IPS DF 6.9 (cell line): ENCODE measurements at places on chromosomes 6 and 20.

GRCh38 chr6:107818272-107818671 lies 5.8 kb downstream of the SCML4 start:
- peaks cover 3% of the 10 kb centered on the region; the same call in 1 of the 2 replicates for H3K4me1 ChIP-seq
- DNase-seq: no peak
- no peaks in the 10 kb centered on the region for H3K36me3 ChIP-seq
- H3K27ac ChIP-seq: no peak overlapping the region
- no peak overlapping the region for H3K4me3 ChIP-seq

DNA sequence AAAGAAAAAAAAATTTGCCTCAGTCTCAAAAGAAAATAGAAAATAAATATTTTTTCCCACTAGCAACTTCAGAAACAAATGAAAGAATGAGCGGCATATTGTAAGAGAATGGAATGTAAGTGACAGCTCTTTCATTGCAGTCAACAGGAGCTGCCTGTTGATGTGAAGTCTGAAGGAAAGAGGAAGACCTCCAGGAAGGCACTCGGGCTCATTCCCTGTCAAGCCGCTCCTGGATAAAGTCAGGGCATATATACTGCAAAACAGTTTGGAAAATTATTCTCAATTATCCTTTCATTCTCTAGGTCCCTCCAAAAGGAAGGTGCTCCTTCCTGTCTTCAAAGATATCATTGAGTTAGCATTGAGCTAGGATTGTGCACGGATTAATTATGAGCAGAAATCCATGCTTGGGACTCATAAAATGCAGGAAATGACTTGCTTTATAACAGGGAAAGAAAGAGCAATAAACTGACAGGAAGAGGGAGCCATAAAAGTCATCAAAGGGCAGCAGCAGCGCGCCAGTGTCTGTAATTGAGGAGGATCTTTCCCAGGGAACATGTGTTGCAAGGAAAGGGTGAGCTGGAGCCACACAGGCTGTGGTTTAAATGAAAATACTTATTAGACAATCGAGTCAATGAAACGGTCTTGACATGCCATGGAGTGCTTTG lies 218.2 kb downstream of the C6orf118 start:
- no peaks in the 10 kb centered on the region for H3K36me3 ChIP-seq
- H3K4me3 ChIP-seq: no peak overlapping the region
- no peaks in the 10 kb centered on the region for H3K27me3 ChIP-seq
- no peak for DNase-seq
- no peak overlapping the region for H3K27ac ChIP-seq

GRCh38 chr20:25626779-25627178 lies 3.0 kb upstream of the NANP start:
- no peak for DNase-seq
- H3K27ac ChIP-seq: no peak overlapping the region
- H3K4me1 ChIP-seq: peaks cover 5% of the 10 kb centered on the region; the same call in 1 of the 2 replicates
- H3K36me3 ChIP-seq: no peaks in the 10 kb centered on the region
- no peak overlapping the region for H3K4me3 ChIP-seq

DNA sequence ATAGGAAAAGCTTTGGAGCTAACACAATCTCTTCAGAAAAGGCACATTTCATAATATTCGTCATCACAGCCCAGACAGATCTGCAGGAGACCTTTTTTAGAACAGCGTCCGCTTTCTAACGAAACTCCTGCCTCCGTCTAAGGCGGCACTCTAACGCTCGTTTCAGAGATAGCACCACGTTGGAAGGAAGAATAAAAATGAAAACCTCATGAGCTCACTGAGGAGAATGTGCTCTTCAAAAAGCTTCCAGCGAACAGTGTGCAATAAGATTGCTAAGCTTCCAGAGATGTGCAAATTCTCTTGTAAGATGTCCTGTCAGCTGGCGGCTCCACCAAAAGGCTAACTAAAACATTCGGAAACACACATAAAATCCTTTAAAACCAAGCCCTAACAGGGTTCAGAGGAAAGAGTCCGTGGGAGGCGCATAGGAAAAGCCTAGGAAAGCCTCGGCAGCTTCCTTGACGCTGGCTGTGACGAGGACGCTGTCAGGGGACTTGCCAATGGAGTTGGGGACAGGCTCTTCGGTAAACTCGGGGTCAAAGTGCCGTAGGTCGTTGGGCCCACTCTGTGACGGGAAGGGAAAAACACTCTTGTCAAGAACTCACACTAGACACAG lies 117.6 kb upstream of the SLC2A12 start:
- no peaks in the 10 kb centered on the region for H3K4me1 ChIP-seq
- no peak for DNase-seq
- H3K4me3 ChIP-seq: no peak overlapping the region
- H3K36me3 ChIP-seq: peaks cover 15% of the 10 kb centered on the region

DNA sequence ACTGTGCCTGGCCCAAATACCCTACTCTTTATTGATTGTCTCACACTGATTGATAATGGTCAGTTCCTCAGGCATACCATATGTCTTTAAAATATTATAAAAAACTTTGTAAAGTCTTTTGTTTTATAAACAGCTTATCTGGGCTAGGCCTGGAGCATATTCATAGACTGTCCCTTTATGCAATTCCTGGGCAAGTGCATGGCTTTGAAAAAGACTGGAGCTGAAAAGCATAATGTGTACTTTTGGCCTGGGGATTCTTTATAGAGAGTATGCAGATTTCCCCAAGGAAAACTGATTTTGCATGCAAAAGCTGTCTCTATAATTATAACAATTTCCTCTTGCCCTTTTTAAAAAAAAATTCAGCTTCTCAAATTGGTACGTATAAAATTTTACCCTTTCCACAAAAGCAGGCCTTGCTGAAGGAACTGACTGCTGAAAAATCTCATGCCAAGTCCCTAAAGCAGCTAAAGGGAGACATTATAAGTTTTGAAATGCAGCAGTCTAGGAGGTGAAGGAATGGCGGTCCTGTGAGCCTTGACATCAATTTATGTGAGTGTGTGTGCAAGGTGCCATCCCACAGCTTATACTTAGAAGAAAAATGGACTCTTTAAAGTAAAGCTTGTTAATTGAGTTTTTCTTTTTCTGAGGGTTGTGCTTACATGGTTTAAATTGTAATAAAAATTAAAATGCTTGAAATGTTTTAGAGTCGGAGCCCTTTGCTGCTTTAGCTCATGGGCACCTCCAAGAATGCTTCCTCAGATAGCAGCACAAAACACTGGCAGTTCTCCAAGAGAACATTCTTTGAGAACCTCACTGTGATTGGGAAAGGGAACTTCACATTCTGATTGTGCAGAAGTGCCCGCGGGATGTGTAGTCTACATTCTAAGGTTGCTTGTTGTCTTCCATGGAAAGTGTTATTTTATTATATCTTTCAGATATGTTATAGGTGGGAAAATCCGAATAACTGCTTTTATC lies 43.9 kb downstream of the PLCB4 start:
- H3K27me3 ChIP-seq: no peaks in the 10 kb centered on the region
- H3K27ac ChIP-seq: no peak overlapping the region
- H3K36me3 ChIP-seq: no peaks in the 10 kb centered on the region
- no peaks in the 10 kb centered on the region for H3K4me1 ChIP-seq
- no peak for DNase-seq
- no peak overlapping the region for H3K4me3 ChIP-seq

DNA sequence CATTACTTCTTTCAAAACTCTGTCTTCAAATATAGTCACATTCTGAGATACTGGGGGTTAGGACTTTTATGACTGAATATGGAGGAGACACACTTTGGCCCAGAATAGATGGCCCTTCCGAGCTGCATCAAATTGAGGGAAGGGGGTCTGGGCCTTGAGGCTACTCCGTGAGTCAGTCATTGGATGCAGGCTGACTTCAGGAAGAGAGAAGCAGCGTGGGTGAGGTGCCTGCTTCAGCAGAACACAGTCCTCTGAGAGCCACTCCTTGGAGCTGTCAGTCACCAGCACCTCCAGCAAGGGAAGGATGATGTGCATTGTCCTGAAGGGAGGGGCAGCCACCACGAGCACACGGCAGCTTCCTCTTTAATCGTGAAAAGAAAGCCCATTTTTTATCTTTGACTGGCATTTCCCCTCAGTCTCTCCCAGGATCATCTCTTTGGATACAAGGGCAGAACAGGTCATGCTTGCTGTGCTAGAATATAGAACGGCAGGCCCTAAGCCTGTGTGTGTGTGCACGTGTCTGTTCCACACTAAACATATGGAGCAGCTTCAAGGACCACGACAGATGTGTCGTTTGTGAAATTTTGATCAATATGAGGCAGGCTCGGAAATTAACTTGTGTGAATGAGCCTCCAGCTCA lies 721.6 kb downstream of the KIF16B start:
- H3K27ac ChIP-seq: no peak overlapping the region
- no peaks in the 10 kb centered on the region; the same call in 1 of the 2 replicates for H3K4me1 ChIP-seq
- no peak overlapping the region for H3K4me3 ChIP-seq
- H3K36me3 ChIP-seq: no peaks in the 10 kb centered on the region
- no peaks in the 10 kb centered on the region for H3K27me3 ChIP-seq

- no peaks in the 10 kb centered on the region for H3K36me3 ChIP-seq
- H3K4me3 ChIP-seq: no peak overlapping the region
- DNase-seq: no peak
- H3K4me1 ChIP-seq: no peaks in the 10 kb centered on the region
- no peak overlapping the region for H3K27ac ChIP-seq
- H3K27me3 ChIP-seq: no peaks in the 10 kb centered on the region
These were observed 10.9 kb downstream of the EYA2 start for GRCh38 chr20:46905364-46906125.

- no peak overlapping the region for H3K27ac ChIP-seq
- peaks cover 3% of the 10 kb centered on the region; the same call in 1 of the 2 replicates for H3K4me1 ChIP-seq
- no peak for DNase-seq
- no peak overlapping the region for H3K4me3 ChIP-seq
These were observed 93.1 kb upstream of the HEY2 start for GRCh38 chr6:125656287-125656870.

- DNase-seq: no peak
- no peaks in the 10 kb centered on the region for H3K27me3 ChIP-seq
- H3K27ac ChIP-seq: no peak overlapping the region
- no peak overlapping the region for H3K4me3 ChIP-seq
- no peaks in the 10 kb centered on the region for H3K36me3 ChIP-seq
- peaks cover 3% of the 10 kb centered on the region; the same call in 1 of the 2 replicates for H3K4me1 ChIP-seq
These were observed 5.5 kb upstream of the JAG1 start for GRCh38 chr20:10679269-10679668.

GRCh38 chr20:13250251-13250650 lies 29.2 kb downstream of the ISM1 start:
- DNase-seq: no peak
- H3K4me3 ChIP-seq: no peak overlapping the region
- no peaks in the 10 kb centered on the region for H3K27me3 ChIP-seq
- H3K4me1 ChIP-seq: no peaks in the 10 kb centered on the region

DNA sequence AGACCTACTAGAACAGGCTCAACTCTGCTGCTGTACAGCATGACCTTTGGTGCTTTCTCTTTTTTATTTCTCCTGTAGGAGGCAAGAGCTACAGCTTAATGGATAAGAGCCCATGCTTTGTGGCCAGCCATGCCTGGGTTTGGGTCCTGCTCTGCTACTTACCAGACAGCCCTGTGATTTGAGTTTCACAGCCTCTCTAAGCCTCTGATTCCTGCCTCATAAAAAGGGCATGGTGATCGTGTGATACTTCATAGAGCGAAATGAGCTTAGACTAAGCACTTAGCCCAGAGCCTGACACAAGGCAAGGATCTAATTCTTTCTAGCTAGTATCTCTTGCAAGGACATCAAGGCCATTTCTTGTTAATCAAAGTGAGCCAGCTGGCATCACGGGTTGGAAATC lies 19.3 kb upstream of the PDE7B start:
- H3K27me3 ChIP-seq: no peaks in the 10 kb centered on the region
- H3K36me3 ChIP-seq: no peaks in the 10 kb centered on the region
- no peak for DNase-seq

DNA sequence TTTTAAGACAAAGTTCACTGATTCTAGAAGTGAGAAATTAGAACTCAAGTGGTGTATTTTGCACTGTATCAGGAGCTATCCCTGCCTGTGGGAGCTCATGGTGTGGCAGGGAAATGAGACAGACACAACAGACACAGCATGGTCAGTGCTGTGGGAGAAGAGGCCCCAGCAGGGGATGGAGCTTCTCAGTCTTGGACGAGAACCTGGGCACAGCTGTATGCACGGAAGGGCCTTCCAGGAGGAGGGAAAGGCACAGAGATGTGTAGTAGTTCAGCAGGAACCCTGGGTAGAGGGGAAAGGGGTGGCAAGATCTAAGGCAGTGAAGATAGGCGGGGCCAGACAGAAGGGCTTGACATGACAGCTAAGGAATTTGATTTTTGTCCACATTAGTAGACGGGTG lies 48.8 kb upstream of the KIF25 start:
- no peaks in the 10 kb centered on the region; the same call in 1 of the 2 replicates for H3K4me1 ChIP-seq
- H3K27ac ChIP-seq: no peak overlapping the region
- H3K4me3 ChIP-seq: no peak overlapping the region
- DNase-seq: no peak
- no peaks in the 10 kb centered on the region for H3K27me3 ChIP-seq
- H3K36me3 ChIP-seq: peaks cover 37% of the 10 kb centered on the region

DNA sequence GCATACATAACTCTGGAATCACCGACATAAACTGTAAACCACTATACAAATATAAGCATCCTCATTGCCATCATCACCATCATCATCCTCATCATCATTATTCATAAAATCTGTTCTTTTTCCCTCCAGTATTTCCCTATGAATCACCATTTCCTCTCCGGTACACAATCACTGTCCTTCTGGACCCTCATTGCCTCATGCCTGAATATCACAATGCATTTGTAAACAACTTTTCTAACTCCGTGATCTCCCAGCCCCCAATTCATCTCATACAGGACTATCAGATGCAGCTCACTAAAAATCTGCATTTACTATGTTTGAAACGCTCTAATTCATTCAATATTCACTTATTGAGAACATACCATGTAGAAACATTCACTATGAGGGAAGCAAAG lies 339.7 kb downstream of the TBC1D32 start:
- no peaks in the 10 kb centered on the region for H3K36me3 ChIP-seq
- no peak for DNase-seq
- no peaks in the 10 kb centered on the region for H3K27me3 ChIP-seq
- H3K27ac ChIP-seq: no peak overlapping the region
- H3K4me1 ChIP-seq: no peaks in the 10 kb centered on the region

DNA sequence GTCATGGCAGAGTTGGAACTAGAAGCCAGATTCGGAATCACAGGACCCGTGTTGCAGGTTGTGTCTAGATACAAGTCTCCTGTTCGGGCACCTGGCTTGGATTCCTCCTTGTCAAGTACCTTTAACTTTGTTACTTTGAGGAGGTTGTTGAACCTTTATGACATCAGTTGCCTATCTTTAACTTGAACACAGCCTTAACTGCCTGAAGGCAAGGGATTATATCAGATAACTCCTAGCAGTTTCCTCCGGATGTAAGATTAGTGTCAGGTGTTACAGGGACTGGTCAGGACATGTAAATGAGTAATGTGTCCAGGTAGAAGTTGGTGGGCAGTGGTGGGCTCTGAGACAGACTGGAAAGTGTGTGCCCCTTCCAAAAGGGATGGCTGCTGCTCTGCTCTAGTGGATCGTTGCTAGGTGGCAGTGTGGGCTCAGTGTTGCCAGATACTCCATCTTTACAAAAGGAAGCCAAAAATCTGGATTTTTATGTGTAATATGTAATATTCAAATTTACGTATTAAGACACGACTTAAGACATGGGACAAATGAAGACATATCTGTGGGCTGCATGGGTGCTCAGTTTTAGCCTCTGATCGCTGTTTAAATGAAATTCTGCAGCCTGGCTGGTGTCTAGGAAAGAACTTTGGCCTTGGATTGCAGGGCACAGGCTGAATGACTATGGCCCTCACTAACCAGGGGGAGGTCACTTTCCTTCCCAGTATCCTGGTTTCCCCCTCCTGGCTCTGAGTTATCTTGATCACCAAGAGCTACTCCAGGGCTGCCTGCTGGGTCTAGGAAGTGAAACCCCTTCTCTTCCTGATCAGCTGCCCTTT lies 27.1 kb downstream of the CHMP4B start:
- no peaks in the 10 kb centered on the region for H3K27me3 ChIP-seq
- no peaks in the 10 kb centered on the region for H3K36me3 ChIP-seq
- peaks cover 2% of the 10 kb centered on the region; the same call in 1 of the 2 replicates for H3K4me1 ChIP-seq
- no peak overlapping the region for H3K27ac ChIP-seq
- no peak overlapping the region for H3K4me3 ChIP-seq
